Foreskin keratinocyte (primary cell): ENCODE measurements at places on chromosomes 2 and 18.

- DNase-seq = no peak
These were observed 64.6 kb upstream of the ACKR3 start for GRCh38 chr2:236505041-236505440.

DNA sequence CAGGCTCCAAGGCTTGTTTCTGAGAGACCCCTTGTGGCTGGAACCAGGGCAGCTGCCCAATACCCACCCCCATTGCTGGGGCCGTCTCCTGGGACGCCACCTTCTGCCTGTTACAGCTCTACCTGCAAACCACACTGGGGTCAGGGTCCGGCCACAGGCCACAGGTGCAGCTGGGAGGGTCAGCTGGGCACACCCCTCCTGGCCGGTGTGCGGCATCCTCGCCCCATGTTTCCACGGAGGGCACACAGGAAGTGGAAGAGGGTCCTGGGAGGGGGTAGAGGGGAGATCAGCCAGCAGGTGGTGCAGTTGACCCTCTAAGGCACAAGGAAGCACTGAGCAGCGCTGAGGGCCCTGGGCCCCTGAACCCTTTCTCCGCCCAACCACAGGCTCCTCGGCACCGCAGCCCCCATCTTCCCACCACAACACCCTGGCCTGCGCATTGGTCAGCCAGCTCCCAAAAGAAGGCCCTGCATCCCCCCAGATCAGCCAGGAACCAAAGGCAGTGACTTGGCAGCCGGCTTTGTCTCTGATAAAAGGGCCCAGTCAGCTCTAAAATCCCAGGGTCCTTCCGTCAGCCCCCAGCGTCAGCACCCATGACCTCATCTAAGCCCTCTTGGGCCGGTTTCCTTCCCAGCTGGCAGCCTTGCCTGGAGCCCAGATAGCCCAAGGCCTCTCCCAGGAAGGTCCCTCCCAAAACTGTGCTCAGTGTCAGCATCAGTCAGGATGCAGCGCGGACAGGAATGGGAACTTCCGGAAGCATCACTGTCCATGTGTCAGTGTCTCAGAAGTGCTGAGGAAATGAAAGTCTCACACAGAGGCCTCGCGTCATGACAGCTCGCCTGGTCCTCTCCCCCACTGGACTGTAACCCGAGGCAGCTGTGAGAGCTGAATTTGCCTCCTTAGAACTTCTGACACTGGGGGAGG is 1.7 kb downstream of the ERFE start:
- DNase-seq = no peak

DNA sequence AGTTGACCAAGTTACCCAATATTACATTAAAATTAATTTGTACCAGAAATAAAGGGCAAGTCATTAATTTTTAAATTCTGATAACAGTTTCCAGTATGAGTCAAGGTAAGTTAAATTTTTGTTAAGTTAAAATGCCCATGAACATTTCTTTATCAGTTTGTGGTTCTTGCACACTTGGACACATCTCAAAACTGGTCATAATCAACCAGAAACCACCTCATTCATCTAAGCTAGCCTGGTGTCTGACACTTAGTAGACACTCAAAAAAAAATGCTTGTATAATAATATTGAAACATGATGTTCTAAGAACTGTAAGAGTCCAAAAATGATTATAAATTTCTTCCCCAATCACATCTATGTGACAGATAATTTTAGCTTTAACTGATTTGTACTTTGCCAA is 62.4 kb downstream of the SATB2 start:
- DNase-seq = no peak

- no peak for DNase-seq
These were observed 477 bp downstream of the ACVR1 start for GRCh38 chr2:157875641-157876065.

GRCh38 chr2:112033600-112033999 is 21.5 kb upstream of the TMEM87B start:
- DNase-seq = no peak

DNA sequence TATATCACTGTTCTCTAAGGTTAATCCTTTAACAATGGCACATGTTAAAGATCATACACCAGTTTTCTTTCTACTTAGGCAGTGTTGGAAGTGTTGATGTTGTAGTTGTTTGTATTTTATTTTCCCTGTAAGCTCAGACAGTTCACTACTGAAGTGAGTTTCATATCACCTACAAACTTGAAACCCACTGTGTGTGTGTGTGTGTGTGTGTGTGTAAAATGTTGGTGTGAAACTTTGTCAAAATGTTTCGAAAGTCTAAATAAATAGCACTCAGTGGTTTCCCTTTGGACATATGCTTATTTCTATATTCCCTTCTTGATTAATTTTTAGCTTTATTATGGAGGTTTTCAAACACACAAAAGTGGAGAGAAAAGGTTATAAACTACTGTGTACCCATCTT is 79.8 kb upstream of the CAVIN2 start:
- no peak for DNase-seq

- DNase-seq = peak; percentile 34
These were observed 200.7 kb downstream of the MYCN start for GRCh38 chr2:16140771-16141640.

DNA sequence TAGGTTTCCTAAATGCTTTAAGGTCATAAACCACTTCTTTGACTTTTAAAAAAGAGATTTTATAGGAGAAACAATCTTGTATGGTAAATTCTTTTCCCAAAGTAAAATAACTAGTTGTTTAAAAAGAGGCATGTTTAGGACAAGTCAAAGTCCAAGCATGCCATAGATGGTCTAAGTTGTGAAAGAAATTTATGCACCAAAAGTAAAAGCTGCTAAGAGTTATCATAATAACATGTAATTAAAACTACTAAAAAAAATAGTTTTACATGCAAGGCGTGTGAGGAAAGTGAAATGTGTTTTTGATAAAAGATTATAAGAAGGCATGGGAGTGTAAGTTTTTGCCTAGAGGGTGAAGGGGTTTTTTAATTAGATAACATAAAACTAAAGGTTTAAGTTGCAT is 22.5 kb downstream of the FAM210A start:
- no peak for DNase-seq

DNA sequence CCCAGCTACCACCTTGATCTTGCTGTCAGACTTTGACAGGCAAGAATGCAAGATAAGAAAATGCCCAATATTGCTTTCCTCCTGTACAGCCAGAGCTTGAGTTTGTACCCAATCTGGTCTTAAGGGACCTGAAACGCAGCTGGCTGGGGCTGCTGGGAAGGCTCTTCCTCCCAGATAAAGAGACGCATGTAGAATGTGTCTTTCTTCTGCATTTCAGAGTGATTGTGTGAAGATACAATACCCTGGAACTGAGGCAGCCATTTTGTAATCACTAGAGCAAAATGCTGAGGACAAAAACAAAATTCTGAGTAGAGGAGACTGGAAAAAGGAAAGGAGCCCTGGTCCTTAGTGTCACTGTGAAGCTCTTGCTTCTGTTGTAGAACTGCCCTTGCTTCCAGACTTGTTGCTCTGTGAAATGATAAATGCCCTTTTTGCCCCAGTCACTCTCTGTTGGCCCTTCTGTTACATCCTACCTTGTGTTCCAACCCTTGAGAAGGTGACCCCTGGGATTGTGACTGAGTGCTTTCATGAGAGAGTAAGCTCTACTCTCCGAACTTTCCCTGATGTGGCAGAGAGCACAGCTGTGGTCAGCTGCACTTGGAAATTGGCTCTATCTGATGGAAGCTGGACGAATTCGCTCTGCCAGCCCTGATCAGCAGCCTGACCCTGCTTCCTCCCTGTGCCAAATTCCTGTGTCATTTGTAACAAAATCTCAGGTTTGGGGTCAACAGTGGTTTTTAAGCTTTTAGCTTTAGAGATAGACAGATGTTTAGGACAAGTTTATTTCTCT is 137.4 kb upstream of the RBMS1 start:
- no peak for DNase-seq
